ENCODE measurements at places on chromosomes 5 and 9. TPM values are rescaled to one million over a fixed set of nuclear protein-coding genes. Genes with fewer than 3 reads are reported as not detected.

DNA sequence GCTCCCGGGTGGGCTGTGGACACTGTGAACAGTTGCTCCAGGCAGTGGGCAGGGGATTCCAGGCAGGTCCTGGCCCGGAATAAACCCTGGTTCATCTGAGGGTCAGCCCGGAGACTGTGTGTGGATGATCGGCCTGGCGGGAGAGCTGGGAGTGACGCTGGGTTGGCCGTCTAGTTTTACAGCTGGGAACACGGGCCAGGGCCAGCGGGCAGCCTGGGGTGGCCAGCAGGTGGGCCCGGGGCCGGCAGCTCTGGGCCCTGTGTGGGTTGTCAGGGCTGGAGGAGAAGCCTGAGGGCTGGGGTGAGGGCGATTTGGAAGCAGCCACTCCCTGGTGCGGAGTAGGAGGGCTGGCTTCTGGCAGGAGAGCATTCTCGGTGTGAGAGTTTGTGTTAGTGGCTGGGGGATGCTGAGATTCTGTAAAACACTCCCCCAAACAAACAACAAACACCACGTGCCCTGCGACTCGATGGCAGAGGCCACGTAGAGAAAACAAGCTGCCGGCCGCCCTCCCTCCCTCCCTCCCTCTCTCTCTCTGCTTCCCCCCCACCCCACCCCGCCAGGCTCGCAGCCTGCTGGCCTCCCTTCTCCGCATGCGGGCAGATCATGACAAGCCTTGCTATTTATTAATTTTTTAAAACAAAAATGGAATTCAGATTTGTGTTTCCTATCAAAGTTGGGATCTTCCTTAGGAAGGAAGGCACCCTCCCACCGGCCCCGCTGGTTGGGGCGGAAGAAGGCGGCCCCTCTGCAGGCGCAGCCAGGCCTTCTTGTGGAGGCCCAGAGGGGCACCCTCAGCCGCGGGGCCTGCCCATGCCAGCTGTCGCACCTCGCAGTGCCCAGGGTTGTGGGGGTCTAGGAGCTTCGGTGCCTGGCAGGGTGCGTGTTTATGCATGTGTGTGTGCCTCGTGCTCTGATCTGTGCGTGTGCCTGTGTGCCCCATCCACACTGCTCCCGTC is 49.5 kb downstream of the RXRA start:
- H3K27me3 ChIP-seq: no peaks in the 10 kb centered on the region
- peak overlapping the region; percentile 80 for H3K27ac ChIP-seq
- H3K36me3 ChIP-seq: no peaks in the 10 kb centered on the region
- peaks cover 89% of the 10 kb centered on the region for H3K4me1 ChIP-seq

GRCh38 chr5:87354496-87354895 is 58.2 kb downstream of the CCNH start:
- H3K4me1 ChIP-seq: no peaks in the 10 kb centered on the region
- H3K36me3 ChIP-seq: peaks cover 45% of the 10 kb centered on the region

- H3K27me3 ChIP-seq: no peaks in the 10 kb centered on the region
- DNase-seq: no peak
- no peaks in the 10 kb centered on the region for H3K36me3 ChIP-seq
- H3K4me3 ChIP-seq: no peak overlapping the region
- H3K27ac ChIP-seq: no peak overlapping the region
Observed at GRCh38 chr5:40939753-40940152, 30.5 kb downstream of the C7 start.

DNA sequence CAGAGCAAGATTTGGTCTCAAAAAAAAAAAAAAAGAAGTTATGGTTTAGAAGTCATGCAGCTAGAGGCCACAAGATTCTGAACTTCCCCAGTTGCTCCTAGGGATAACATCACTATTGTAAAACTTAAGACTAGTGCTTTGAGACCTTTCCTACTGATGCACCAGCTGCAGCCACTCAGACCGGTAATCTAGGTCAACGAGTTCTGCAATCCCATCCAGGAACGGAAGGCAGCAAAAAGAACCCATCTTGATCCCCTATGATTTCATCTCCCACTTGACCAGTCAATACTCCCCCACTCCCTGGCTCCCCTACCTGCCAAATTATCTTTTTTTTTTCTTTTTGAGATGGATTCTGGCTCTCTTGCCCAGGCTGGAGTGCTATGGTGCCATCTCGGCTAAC is 46.9 kb upstream of the TTC39B start:
- H3K36me3 ChIP-seq: no peaks in the 10 kb centered on the region
- H3K4me1 ChIP-seq: no peaks in the 10 kb centered on the region
- no peak for DNase-seq
- H3K4me3 ChIP-seq: no peak overlapping the region
- no peak overlapping the region for H3K27ac ChIP-seq

Gene USP20
- 16.9 TPM for total RNA-seq

Gene SQSTM1
- total RNA-seq: 163 TPM

Gene ARSI
- not detected for total RNA-seq

Data from stomach (tissue), 19 donors.